Thoracic aorta (tissue), 2 donors: ENCODE measurements at places on chromosomes 4 and X. TPM values are rescaled to one million over a fixed set of nuclear protein-coding genes. Genes with fewer than 3 reads are reported as not detected.

DNA sequence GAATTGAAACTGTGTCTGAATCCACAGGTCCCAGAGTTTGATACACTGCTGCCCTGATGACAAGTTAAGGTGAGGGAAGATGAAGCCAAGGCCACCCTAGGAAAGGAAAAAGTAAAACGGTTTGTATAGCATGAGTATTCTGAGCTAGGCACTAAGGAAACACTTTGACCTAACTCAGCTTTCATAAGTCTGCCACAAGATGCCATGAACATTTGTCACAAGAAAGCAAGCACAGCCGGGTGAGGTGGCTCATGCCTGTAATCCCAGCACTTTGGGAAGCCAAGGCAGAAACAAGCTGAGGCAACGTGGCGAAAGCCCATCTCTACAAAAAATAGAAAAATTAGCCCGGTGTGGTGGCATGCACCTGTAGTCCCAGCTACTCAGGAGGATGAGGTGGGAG lies 34.2 kb downstream of the ELOVL6 start:
- no peak for DNase-seq

- DNase-seq = no peak
Observed at GRCh38 chr4:5891563-5892322, 1.1 kb downstream of the CRMP1 start.

DNA sequence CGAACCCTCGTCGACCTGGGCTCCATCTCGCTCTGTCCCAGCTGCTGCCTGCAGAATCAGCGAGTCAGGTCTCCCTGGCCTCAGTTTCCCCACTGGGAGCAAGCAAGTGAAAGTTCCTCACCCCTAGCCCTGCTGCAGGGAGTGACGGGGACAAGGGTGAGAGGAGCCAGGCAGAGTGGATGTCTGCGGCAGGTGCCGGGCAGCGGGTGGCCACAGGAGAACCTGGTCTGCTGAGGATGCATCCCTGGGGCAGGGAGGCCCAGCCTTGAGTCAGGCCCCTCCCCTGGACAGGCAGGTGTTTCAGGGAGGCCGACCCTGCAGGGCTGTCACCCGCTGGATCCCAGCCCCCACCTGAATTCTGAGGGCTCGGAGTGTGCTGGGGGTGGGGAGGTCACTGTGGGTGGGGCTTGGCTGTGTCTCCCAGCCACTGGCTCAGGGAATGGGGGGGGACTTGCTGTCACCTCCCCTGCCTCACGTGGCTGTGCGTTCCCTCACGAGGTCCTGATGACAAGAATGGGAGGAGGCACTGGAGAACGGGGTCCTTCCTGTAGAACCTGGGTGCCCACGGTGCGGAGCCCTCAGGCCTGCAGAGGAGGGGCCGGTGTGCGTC lies 33.2 kb downstream of the LRPAP1 start:
- DNase-seq = no peak

DNA sequence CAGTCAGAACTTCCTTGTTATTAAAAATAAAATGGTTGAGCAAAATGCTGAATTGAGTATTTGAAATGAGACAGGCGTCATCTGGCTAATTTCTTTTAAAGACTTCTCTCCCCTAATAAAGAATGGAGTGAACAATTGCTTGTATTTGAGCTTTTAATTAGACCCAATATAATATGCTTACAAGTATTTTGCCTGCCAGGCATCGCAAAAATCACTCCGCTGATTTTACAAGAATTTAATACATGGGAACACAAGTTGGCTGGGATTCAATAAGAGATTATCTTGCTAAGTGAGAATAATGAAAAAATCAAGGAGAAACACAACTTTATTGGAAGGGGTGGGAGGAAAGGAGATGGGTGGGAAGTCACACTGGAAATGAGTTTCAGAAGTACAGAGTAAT lies 52.3 kb downstream of the KLF3 start:
- no peak for DNase-seq

DNA sequence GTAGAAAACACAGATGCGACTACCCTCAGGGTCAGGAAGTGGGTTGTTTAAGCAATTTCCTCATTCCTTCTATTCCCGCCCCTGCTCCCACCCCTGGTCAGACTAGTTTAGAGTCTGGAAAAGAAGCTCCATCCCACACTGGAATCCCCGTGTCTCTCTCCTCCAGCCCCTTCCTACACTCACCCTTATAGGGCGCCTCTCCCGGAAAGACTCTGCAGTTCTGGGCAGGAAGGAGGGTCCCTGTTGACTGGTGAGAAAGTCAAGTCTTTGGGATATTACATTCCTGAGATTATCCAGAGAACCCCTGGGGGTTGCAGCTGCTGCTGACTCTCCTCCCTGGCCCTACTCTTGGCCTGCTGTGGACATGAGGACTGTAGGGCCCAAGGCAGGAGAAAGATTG lies 11.9 kb downstream of the STARD8 start:
- no peak for DNase-seq

Gene GNRHR
- total RNA-seq = not detected

DNA sequence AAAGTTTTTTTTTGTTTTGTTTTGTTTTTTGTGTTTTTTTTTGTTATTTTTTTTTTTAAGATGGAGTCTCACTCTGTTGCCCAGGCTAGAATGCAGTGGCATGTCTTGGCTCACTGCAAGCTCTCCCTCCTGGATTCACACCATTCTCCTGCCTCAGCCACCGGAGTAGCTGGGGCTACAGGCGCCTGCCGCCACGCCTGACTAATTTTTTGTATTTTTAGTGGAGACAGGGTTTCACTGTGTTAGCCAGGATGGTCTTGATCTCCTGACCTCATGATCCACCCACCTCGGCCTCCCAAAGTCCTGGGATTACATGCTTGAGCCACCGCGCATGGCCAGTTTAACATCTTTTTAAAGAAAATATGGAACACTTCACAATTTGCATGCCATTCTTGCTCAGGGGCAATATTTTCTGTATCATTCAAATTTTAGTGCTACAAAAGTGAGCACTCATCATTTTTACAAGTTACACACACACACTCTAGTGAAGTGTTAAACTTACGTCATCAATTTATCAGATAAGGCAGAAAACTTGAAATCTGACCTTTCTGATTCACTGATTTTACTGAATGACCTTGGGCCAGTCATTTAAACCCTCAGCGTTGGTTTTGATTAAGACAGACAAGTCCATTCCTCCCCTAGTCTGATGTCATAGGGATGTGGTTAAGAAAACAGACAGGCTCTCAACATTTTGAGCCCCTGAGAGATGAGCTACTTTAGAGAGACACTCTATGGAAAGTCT lies 61.2 kb downstream of the TRIM2 start:
- no peak for DNase-seq

DNA sequence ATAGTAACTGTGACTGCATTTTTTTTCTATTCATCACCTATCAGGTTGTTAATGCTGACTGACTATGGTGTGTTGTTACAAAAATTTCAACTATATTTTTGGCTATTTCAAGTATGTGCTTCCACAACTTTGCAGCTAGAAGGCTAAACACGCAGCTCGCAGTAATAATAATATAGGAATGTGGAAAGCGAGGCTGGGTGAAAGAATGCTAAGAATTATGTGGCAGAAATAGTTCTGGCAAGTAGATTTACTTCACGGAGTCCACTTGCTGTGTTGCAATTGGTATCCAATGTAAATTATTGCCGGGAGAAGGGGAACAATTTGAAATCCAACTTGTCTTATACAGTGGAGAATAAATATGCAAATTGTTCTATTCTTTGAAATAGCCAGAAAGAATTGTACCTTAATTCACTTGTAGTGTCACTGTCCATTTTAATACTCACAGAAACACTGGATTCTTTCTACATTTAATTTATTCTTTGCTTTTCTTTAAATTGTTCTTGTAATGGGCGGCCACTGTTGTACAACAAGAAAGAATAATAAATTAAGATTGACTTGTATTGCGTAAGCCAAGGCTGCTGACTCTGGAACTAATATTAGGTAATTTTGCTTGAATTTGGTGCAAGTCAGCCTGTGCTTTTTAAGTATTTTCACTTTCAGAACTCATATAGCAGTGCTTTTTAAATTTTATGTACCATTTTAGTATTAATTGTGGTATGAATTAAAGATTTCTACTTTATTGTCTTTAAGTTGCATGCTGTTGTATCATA lies 154.9 kb downstream of the FRMPD4 start:
- no peak for DNase-seq

Gene TEX11
- not detected for total RNA-seq

Gene STOX2
- total RNA-seq = 20.2 TPM

DNA sequence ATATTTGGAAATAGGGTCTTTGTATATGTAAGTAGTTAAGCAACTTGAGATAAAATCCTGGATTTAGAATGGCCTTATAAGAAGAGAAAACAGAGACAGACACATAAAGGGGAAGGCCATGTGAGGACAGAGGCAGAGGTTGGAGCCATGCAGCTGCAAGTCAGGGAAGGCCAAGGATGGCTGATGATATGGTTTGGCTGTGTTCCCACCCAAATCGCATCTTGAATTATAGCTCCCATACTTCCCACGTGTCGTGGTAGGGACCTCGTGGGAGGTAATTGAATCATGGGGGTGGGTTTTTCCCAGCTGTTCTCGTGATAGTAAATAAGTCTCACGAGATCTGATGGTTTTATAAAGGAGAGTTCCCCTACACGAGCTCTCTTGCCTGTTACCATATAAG lies 76.3 kb downstream of the STK32B start:
- DNase-seq = no peak

GRCh38 chr4:163693211-163693610 lies 198.7 kb downstream of the TMA16 start:
- no peak for DNase-seq

Gene PALLD
- total RNA-seq = 705 TPM

- DNase-seq = no peak
Observed at GRCh38 chrX:21153503-21153902, 220.7 kb upstream of the CNKSR2 start.

DNA sequence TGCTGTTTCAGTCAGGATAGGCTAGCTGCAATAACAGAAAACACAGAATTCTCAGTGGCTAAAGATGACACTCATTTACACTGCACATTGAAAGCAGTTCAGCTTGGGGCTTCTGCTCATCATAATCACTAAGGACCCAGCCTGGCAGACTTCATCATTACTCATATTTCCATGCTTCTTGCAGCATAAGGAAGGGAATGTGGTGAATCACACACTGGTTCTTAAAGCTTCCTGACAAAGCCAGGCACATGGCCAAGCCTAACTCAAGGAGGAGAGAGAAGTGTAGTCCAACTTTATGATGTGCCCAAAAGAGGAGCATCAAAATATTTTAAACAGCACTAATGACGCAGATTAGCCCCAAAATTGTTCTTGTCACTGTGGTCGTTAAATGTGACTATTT lies 186.5 kb downstream of the BANK1 start:
- DNase-seq = no peak

Gene GASK1B
- 169 TPM for total RNA-seq

Gene MFAP3L
- total RNA-seq = 15.2 TPM

Gene PHEX
- total RNA-seq = 0.68 TPM

DNA sequence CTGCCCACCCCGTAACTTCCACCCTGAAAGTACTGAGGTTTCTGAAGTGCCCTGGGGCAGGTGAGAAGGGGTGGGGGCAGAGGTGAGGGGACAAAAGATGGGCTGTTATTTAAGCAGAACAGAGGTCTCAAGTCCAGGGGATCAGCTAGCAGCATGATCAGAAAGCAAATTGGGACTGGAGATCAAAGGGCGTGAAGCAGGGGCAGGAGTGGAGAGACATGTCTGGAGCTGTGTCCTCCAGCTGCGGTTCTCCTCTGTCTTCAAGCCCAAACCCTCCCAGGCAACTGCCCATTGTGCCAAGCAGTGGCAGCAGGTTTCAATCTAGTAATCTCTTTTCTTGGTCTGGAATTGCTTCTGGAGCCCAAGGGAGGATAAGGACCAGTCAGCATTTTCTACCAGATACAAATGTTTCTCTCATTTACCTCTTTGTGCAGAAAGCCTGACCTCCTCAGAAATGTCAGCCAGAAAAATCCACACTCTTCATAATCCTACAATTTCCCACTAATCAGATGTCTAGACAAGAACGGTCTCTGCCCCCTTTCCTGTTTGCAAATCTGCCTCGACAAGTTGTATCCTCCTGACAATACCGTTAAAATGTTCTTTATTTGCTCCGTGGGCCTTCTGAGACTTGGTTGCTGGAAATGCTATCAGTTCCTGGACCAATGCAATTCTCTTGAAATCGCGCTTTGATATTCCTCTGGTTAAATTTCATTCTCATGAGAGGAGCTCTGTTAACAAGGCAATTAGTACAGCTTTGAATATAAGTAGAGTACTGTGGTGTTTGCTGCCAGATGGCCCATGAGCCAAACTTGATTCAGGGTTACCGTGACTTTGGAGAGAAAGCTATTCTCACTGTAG lies 23.2 kb upstream of the RASL11B start:
- DNase-seq = no peak

- no peak for DNase-seq
Observed at GRCh38 chrX:102154900-102155805, 624 bp downstream of the BEX5 start.

GRCh38 chr4:56264873-56265272 lies 122.4 kb downstream of the AASDH start:
- DNase-seq = no peak

DNA sequence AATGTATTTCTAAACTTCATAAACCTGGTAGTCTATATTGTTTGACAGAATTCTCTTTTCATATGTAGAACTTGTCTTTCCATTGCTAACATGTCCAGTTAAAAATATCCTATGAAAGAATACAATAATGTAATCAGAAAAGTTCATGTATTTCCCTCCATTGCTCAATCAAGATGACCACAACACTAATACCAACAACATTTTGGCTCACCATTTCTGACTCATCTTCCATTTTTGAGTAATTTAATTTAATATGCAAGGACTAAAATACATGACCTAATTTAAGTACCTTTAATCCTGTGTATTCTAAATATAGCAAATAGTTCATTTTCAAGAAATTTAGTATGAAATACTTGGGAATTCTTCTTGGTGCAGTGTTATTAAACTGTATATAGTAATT lies 239.5 kb upstream of the GPC4 start:
- DNase-seq = no peak

Gene STK32B
- 7.0 TPM for total RNA-seq

DNA sequence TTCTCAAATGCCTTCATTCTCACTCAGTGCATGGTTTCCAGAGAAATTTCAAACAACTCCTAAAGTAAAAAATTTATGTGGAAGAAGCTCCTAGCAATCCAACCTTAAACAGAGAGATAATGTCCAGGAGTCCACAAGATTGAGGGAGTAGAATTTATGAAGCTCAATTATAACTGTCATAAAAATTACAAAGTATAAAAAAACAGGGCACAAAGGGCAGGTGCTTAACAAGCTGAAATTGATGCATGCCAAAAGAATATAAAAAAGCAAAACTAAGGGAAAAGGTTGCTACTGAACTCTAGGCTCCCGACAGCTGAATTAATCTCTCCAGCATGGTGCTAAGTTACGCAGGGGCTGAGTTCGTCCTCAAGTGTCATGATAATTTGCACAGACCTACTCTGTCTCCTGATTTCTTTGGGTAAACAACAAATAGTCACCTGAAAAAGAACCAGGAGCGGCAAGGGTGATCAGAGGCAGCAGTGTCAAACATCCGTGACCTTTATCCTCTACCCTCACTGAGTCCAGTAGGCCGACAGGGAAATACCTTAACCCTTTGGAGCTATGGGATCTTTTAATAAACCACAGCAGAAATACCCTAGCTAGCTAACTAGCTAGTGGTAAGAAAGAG lies 47.2 kb upstream of the RELL1 start:
- DNase-seq = no peak
